Body of pancreas (tissue), 4 donors: ENCODE measurements at places on chromosomes 1 and 21.

DNA sequence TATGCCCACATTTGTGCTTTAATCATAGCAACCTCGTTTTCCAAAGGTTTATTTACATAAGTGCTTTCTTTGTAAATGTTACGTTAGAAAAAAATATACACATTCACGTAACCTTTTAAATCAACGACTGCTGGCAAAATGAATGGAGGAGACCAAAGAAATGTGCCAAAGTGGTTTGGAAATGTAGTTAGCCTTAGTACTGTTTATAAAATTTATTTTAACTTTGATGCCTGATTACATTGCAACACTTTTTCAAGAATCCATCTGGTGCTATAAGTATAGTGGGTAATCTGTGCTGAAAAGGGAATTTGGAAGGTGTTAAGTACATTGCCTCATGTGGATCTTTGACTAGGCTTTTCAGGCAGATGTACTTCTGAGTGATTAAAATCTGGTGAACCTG, 108.9 kb downstream of the IFI44 start:
- H3K4me1 ChIP-seq, result no peaks in the 10 kb centered on the region
- DNase-seq, result no peak
- no peak overlapping the region for H3K27ac ChIP-seq
- no peaks in the 10 kb centered on the region for H3K27me3 ChIP-seq
- no peak overlapping the region for H3K4me3 ChIP-seq
- no peaks in the 10 kb centered on the region for H3K36me3 ChIP-seq

GRCh38 chr1:11764115-11764514, 2.1 kb downstream of the C1orf167 start:
- no peak for DNase-seq
- H3K4me1 ChIP-seq, result peaks cover 12% of the 10 kb centered on the region
- no peak overlapping the region for H3K27ac ChIP-seq
- no peaks in the 10 kb centered on the region for H3K27me3 ChIP-seq
- no peaks in the 10 kb centered on the region for H3K36me3 ChIP-seq

GRCh38 chr1:76231320-76231719, 156.8 kb downstream of the ST6GALNAC3 start:
- no peaks in the 10 kb centered on the region for H3K36me3 ChIP-seq
- DNase-seq, result no peak
- H3K4me1 ChIP-seq, result peaks cover 4% of the 10 kb centered on the region
- H3K27ac ChIP-seq, result no peak overlapping the region

DNA sequence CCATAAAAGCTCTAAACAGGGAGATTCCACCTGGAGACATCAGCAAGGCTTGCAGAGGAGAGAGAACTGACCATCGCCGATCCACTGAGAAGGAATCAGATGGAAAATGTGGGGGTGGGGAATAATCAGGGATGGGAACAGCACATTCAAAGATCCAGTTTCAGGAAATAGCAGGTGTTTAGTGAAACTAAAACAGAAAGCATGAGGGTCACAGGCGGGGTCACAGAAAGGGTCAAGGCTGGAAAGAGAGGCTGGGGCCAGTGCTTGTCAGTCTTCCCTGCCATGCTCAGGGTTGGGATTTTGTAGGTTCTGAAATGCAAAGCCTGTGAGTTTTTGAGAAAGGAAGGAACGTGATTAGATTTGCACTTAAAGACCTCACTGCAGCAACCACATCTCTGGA, 103.2 kb downstream of the HLCS start:
- H3K4me3 ChIP-seq, result no peak overlapping the region
- no peak for DNase-seq
- peaks cover 24% of the 10 kb centered on the region for H3K4me1 ChIP-seq

DNA sequence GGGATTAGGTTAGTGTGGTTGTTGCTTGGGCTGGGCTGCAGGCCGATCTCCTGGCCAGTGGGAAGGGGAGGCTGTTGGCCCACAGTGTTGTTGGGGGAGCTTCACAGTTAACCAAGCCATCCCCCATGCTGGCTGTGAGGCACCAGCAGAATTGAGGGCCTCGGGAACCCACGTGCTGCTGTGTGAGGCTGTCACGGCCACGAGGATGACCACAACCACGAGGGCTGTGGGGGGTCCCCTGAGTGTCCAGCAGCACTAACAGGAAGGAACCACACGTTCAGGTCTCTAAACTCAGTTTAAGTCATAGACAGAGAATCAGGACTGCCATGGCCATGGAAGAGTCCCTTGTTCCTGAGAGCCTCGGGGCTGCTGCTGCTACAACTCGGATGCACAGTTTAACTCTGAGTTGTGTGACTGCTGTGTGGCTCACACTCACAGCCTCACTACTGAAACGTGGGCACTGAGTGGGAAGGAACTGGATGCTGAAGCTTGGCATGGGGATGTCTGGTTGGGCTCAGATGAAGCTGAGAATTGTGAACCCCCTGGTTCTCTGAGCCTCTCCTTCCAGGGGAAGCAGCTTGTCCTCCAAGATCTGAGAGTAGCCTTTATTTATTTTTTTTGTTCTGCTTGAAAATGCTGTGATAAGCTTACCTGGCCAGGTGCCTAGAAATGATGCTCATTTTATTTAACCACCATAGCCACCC, 4.8 kb upstream of the MMEL1 start:
- DNase-seq, result no peak
- no peak overlapping the region for H3K4me3 ChIP-seq
- H3K27ac ChIP-seq, result no peak overlapping the region
- H3K4me1 ChIP-seq, result peaks cover 14% of the 10 kb centered on the region
- no peaks in the 10 kb centered on the region for H3K36me3 ChIP-seq

DNA sequence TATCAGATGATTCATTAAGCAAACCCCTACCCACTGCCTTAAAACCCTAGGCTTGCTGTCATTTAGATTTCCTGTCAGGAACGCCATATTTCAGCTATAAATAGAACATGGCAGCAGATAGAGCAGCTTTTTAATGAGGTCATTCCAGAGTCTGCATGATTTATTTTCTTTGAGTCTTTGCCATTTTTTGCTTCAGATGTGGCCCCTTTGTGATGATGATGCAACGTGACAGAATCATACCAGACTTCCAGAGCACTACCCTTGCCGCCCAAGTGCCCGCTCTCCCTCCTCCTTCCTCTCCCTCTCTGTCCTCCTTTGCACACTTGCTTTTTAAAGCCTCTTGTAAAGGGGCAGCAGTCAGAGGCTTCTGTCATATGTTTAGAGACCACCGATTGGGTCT, 55.5 kb upstream of the TRIM67 start:
- no peaks in the 10 kb centered on the region for H3K36me3 ChIP-seq
- H3K4me3 ChIP-seq, result no peak overlapping the region
- H3K4me1 ChIP-seq, result no peaks in the 10 kb centered on the region
- H3K27me3 ChIP-seq, result no peaks in the 10 kb centered on the region
- H3K27ac ChIP-seq, result no peak overlapping the region

GRCh38 chr1:184974056-184974836, at the start of gene NIBAN1:
NIBAN1 (minus strand) TSS chr1:184974508; CDS start chr1:184974356, 152 bp downstream.
- H3K27ac ChIP-seq, result peak within 1 kb of the TSS; percentile 82
- peak; percentile 86 for DNase-seq
- H3K27me3 ChIP-seq, result no peaks in the 10 kb centered on the region

DNA sequence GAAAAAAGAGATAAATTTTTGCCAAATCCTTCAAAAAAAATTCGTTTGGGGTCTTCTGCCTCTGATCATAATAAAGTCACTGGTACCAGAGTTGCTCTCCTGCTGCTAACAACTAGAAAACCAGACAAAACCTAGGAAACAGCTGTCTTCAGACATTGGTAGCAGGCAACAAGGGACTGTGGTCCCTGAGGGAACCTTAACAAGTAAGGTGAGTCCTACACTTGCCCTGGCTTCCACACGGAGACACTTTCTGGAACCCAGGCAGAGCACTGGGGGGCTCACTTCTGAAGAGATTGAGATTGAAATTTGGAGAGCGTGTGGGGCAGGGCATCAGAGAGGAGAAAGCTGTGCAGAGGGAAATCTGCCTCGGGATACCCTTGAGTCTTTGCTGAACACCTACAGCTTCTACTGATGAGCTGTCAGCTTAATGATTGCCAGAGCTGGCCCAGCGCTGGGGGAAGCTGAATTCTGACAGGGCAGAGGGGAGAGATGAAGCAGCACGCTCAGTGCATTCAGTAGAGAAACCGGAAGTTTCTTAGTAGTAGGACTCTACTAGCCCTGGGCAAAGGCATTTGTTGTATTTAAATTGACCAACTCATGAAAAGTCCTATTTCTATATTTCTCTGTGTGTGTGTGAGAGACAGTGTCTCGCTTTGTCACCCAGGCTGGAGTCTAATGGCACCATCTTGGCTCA, 18.5 kb upstream of the FAM89A start:
- no peak overlapping the region for H3K4me3 ChIP-seq
- no peaks in the 10 kb centered on the region for H3K36me3 ChIP-seq
- H3K27me3 ChIP-seq, result no peaks in the 10 kb centered on the region
- H3K27ac ChIP-seq, result no peak overlapping the region
- no peak for DNase-seq

GRCh38 chr1:154730259-154730658, 122.3 kb upstream of the ADAR start:
- no peaks in the 10 kb centered on the region for H3K27me3 ChIP-seq
- DNase-seq, result no peak
- H3K36me3 ChIP-seq, result no peaks in the 10 kb centered on the region
- H3K4me3 ChIP-seq, result no peak overlapping the region

GRCh38 chr1:220892997-220893700, 13.9 kb downstream of the HLX start:
- no peak for DNase-seq
- H3K36me3 ChIP-seq, result no peaks in the 10 kb centered on the region
- H3K4me3 ChIP-seq, result no peak overlapping the region

GRCh38 chr1:22340873-22341272, 110.8 kb upstream of the ZBTB40 start:
- no peaks in the 10 kb centered on the region for H3K36me3 ChIP-seq
- H3K27me3 ChIP-seq, result no peaks in the 10 kb centered on the region
- DNase-seq, result no peak
- no peak overlapping the region for H3K4me3 ChIP-seq
- peaks cover 10% of the 10 kb centered on the region for H3K4me1 ChIP-seq

- peaks cover 8% of the 10 kb centered on the region for H3K4me1 ChIP-seq
- no peak overlapping the region for H3K27ac ChIP-seq
- no peaks in the 10 kb centered on the region for H3K36me3 ChIP-seq
- DNase-seq, result no peak
Observed at GRCh38 chr1:202158810-202159533, 1.4 kb downstream of the PTPN7 start.
